ENCODE measurements at places on chromosomes 5 and 9.

DNA sequence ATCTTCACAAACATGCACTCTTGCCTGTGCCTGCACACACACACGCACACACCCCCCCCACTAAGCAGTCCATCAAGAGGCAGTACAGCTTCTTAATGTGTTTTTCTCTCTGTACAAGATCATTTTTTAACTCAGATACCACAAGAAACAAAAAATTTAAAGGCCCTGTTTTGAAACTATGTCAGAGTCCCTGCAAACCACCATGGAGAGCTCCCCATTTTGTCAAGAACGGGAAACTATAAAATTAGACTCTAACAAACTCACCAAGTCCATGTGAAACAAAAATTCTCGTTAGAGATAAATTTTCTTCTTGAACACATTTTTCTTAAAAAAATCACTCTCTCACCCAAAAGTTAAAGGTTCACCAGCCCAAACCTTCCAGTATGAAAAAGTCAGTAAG is 86.3 kb downstream of the ELAVL2 start:
- DNase-seq, result no peak

- no peak for DNase-seq
Measured at GRCh38 chr9:2904242-2904930, 60.5 kb upstream of the PUM3 start.

DNA sequence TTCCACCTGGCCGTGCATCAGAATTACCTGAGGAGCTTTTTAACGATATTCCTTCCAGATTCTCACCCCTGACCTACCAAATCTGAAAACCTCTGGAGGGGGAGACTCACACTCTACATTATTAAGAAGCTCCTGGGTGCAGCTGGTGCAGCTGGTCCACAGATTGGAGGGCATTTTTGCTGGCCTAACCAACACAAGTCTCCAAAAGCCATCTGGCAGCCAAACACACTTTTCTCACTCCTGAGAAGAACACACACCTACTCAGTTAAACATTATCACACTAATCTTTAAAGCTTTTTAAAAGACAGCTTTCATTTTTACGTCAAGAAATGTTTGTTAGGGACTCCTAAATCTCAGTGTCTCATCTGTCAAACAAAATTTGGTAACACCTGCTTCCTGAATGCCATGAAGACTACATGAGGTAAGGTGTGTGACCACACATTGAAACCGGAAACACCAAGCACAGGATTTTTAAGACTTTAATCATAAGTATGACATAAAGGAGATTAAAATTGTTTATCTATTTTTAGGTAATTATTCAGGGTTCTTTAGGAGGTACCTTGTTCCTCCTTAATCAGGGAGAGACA is 14.2 kb upstream of the PTPN3 start:
- no peak for DNase-seq

- DNase-seq, result no peak
Measured at GRCh38 chr5:142441616-142442015, 116.8 kb upstream of the SPRY4 start.

DNA sequence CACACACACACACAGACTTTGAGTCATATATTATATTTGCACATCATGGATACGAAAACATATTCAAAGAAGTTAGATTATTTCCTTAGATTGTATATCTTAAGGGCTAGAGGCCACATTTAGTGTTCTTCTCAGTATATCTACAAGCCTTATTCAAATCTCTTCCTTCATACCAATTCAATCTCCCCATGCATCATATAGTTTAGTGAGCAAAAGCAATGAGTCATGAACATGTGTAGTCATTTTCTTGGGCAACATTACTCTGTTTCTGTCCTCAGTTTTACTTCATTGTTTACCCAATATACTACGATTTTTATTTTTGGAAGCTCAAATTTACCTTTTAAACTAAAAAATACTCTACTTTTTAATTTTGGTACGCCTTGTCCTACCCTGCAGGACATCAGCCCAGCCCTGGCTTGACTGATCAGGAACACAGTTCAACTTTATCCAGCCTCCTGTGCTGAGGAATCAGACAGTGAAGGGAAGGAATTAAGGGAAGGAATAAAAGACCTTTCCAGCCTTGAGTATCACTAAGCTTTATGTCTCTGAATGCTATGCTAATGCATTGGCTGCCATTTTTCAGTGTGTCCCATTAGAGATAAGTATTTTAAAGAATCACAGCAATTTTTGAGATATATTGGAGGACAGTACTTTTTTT is 101.7 kb upstream of the FST start:
- DNase-seq, result no peak

DNA sequence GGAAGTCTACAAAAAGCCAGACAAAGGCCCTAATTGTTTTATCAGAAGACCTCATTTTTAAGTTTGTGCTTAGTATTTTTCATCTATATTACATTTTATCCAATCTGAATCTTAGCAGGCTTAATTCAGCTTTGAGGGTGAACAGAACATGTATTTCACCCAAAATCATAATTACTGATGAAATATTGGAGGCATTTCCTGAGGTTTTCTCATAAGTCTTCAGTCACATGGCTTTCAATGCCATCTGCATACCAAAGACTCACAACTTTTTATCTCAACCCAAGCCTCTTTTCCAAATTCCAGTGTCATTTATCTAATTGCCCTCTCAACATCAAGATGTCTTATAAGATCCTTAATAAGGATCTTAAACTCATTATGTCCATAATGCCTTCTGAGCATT is 150.8 kb downstream of the TTC39B start:
- DNase-seq, result no peak

- DNase-seq, result no peak
Measured at GRCh38 chr5:137036640-137037039, 462.5 kb downstream of the SPOCK1 start.

DNA sequence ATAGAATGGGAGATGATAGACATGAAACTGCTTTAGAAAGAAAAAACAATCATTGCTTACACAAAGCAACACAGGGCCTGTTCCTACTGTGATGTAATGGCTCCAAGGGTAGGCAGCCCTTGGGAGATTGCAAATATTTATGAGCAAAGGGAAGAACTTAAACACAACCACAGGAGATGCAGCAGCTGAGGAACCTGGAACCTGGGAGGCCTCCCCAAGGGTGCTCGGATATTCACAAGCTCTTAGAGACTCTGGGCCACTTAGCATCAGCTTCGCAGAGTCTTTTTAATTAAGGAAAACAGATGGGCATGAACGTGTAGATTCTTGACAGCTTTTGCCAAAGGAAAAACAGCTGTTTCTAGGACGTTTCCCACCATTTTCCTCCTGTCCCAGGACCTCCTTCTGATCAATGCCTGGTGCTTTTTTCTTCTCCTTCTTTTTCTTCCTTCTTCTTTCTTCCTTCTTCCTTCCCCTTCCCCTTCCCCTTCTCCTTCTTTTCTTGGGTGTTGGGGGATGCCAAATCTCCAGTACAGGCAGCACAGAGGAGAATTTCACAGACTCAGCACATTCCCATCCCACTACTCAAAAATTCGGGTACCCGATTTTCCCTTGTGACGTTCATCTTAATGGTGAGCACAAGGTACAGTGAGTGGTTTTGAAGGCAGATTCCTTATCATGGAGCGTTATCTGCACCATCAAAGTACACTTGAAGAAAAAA is 28.1 kb upstream of the TCF7 start:
- DNase-seq, result no peak

GRCh38 chr5:159883522-159883950 is 32.7 kb upstream of the ADRA1B start:
- no peak for DNase-seq

DNA sequence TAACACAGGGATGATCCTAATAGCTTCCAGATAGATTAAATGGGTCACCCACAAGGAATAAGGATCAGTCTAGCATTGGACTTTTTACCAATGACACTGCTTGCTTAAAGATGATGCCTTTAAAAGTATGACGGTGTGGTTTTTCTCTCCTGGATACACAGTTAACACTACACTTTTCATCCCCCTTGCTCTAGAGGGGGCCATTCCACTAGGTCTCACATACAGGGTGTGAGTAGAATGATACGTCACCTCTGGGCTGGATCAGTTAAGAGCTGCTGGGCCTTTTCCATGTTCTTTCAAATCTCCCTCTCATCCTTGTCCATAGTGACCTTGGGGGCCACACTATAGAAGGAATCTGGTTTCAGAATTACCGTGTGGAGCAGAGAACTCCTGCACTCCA is 140.6 kb downstream of the FSTL4 start:
- DNase-seq, result no peak

DNA sequence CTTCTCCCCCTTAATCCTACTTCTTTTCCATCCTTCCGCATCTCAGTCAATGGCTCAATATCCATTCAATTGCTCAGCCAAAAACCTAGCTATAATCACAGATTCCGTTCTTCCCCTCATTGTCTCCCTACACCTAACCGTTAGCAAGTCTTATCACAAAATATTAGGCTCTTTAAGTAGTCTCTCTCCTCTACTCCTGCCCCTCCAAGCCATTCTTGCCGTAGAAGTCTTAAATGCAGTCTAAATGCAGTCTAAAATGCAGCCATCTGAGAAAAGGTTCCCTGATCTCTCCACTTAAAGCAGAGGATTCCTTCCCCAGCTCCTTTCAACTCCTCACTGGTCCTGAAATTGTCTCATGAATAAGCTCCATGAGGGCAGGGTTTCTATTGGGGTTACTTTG is 57.8 kb downstream of the ELL2 start:
- no peak for DNase-seq

DNA sequence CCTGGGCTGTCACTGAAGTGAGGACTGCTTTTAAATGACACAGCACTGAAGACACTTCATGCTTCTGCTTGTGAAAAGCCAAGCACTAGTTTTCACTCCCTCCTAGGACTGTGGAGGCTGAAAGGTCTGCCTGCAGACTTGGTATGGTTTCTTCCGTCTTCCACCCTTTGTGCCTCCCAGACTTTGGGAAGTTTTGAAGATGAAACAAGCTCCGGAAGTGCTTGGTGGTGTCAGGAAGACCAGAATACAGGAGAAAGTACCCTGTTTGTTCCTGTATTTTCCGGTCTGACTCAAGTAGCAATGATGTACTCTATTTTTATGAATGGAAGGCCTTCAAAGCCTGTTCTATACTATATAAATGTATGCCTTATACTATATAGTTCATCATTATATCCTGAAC is 222.7 kb downstream of the PDZD2 start:
- DNase-seq, result no peak

DNA sequence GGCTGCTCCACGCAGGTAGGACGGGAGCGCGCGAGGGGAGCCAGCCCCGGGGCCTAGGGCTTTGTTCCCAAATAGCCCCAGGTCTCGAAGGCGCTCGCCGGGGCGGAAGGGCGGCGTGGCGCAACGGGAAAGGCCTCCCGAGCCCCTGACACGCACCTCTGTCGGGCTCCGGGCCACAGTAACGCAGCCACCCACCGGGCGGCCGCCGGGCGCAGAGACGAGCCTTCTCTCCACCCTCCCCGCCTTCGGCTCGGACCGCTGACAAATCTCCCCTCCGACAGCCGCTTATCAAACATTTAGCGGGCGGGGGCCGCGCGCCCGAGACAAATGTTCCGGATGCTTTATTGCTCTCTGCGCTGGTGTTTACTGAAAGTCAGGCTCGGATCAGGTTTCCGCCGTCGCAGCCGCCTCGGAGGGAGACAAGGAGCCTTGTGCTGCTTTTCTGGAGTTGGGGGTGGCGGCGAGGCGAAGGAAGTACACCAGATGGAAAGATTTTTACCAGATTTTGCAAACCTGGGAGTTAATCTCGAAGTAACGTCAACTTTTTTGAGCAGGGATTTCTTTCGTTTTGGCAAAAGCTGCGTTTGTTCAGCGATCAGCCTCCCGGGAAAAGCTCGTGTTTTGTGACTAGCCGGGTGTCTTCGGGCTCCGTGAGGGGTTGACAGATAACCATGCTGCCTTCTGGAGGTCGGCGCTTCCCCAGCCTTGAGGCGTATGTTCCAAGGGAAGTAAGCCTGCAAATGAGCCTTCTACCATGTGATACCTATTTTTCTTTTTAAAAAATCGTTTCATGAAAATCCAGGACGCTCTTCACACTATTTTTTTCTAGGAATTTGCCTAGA is 950 bp downstream of the RGMB start:
- peak; percentile 71 for DNase-seq

- DNase-seq, result no peak
Measured at GRCh38 chr9:132125944-132126679, 35.7 kb upstream of the NTNG2 start.

Measured in C1 segment of cervical spinal cord (tissue), 14 donors.